T-helper 2 cell (primary cell): ENCODE measurements at places on chromosomes 12 and 14.

GRCh38 chr14:74754157-74754556 lies 9.0 kb upstream of the YLPM1 start:
- DNase-seq: no peak

GRCh38 chr12:75709503-75709902 lies 198.1 kb upstream of the KRR1 start:
- DNase-seq: no peak

GRCh38 chr14:22597265-22597664 lies 835 bp upstream of the ABHD4 start:
- DNase-seq: no peak

- no peak for DNase-seq
Measured at GRCh38 chr12:131513606-131514005, 197.3 kb upstream of the SFSWAP start.

DNA sequence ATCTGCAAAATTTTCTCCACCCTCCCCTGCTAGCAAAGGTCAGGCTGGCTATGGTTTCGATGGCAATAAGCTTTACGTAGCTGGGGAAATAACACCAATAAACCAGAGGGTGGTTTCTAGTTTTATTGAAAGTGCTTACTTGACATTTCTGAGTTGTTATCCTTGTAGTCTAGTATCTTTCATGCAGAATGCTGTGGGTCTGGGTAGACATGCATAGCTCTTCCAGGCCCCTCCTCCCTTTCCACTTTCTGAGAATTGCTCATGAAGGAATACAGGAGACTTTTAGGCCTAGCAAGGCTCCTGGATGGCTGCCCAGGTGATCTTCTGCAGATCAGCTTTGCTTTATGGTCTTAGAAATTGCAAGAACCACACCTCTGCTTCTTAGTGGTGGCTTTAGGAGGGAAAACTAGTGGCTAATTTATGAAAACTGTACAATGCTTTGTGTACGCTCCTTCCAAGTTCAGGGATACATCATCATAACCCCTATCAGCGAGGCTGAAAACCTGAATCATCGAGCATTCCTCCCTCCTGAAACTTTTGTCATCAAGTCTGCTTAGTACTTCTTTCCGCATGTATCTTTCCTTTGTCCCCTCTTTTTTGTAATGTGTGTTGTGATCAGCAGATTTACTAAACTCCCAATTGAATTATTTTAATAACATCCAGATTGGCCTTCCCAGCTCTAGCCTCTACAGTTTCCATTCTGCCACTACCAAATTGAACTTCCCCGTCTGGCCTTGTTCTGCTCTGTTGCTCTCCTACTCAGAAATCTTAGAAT lies 473.0 kb downstream of the RAD51B start:
- DNase-seq: no peak

DNA sequence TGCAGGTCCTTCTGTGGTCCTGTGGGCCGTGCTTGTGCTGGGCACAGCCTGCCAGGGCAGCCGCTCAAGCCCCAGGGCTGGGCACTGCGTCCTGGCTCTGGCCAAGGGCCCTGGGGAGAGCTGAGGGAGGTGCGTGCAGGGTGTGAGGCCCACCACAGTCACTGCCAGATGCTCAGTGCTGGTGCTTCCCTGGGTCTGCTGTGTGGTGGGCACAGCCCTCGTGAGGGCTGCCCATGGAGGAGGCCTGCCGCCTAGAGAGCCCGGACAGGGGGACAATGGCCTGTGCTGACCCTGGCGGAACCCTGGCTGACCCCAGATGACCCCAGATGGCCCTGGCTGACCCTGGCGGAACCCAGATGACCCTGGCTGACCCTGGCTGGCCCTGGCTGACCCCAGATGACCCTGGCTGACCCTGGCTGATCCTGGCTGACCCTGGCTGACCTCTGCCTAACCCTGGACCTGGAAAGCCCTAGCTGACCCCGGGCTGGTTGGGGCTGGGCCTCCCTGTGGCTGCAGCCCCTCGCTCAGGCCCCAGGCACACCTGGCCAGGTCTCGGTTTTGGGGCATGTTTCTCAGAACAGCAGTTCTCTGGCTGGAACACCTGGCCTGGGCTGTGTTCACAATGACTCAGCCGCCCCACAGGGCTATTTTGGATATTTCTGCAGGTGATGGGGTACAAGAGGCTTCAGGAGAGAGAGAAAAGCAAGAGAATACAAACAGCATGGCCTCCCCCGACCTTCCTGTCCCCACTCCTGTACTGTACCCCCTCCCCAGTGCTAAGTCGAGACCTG lies 55.4 kb downstream of the TMEM121 start:
- DNase-seq: no peak
